ENCODE measurements at places on chromosomes 13 and 19.

DNA sequence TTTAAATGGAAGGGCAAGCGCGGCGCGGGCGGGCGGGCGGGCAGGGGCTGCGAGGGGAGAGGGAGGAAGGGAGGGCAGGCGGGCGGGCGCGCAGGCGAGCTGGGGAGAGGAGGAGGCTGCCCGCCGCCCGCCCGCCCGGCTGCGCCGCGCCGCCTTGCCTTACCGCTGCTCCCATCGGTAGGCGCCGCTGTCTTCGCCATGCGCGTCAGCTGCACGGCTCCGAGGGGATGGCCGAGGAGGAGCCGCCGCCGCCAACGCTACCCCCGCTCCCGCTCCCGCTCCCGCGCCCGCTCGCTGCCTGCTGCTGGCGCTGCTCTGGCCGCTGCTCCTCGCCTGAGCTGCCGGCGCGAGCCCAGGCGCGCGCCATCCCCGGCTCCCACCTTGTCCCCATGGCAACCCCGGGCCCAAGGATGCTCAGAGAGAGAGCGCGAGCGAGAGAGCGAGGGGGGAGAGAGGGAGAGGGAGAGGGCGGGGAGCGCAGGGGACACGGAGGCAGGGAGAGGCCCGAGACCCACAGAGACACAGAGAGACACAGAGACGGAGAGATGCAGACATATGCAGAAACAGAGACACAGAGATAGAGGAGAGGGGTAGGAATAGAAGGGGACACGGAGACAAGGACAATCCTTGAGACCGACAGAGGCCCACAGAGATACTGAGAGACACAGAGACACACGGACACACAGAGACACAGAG is 40.3 kb downstream of the DEDD2 start:
- DNase-seq = peak; percentile 43

DNA sequence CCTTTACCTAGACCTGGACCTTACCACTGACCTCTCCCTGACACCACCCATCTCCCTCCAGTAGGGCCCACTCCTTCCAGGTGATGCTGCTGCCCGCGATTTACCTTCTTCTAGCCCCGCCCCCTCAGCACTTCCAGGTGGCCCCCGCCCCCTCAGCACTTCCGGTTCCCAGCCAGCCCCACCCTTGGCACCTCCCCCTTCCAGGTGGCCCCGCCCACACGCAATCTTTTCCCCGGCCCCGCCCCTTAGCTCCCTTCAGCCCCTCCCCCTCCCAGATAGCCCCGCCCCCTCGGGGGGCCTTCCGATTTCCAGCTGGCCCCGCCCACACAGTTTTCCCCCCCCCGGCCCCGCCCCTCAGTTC is 586 bp downstream of the LIG1 start:
- DNase-seq = peak; percentile 86

GRCh38 chr19:30969591-30969990 is 379.6 kb downstream of the TSHZ3 start:
- no peak for DNase-seq

DNA sequence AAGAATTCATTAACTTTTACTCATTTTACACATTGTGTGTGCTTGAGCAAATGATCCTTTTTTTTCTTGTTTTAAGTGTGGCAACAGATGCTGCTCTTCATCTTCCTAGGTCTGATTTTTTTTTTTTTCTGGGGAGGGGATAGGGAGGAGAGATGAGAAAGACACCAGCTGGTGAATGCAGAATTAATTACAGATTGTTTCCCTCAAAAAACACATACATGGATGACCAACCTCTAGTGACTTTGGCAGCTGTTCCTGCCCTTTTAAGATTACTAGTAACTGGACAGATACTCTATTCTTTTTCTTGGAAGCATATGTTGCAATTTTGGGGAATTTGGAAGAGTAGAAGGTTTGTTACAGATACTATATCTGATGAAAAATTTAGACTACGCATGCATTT is 103.6 kb upstream of the MYO16 start:
- no peak for DNase-seq

GRCh38 chr13:112820318-112820717 is 130.5 kb downstream of the ATP11A start:
- no peak for DNase-seq

DNA sequence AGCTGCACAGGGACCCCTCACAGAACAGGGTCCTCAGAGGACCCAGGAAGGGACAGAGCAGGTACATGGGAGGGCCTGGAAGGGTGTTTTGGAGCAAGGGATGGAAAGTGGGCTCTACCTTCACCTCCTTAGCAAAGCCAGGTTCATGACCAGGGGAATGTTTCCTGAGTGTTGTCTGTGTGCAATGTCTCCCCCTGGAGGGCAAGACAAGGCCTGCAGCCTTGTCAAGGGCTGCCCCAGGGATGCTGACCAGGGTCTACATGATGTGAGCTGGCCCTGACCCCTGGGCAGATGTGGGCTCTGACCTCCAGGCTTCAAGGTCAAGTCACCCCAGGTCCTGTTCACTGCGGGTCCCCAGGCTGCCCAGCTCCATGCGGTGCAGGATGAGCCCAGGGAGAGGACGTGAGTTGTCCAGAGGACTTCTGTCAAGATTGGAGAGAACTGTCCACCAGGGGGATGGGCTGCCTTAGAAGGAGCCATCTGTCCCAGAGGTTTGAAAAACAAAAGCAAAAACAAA is 1.0 kb upstream of the CEACAM1 start:
- DNase-seq = peak; percentile 47

DNA sequence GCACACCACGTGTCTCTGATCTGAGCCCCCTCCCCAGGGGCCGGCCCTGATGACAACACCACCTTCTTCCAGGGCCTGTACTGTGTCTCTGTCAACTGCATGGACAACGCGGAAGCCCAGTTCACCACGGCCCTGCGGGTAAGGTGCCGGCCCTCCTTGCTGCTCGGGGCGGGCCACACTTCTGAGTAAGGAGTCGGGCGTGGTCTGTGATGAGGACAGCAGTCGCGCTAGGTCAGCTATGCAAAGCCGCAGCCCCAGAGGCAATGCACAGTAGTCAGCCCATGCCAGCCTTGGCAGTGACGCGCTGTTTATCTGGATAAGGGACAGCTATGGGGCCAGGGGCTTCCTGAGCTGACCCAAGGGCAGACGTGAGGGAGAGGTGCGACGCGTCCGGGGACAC is 24.6 kb downstream of the MAU2 start:
- DNase-seq = no peak

- DNase-seq = peak; percentile 67
These were observed 1.5 kb upstream of the MYO1F start for GRCh38 chr19:8578642-8579265.

GRCh38 chr19:36023432-36023831 is 9.2 kb downstream of the CLIP3 start:
- DNase-seq = no peak

DNA sequence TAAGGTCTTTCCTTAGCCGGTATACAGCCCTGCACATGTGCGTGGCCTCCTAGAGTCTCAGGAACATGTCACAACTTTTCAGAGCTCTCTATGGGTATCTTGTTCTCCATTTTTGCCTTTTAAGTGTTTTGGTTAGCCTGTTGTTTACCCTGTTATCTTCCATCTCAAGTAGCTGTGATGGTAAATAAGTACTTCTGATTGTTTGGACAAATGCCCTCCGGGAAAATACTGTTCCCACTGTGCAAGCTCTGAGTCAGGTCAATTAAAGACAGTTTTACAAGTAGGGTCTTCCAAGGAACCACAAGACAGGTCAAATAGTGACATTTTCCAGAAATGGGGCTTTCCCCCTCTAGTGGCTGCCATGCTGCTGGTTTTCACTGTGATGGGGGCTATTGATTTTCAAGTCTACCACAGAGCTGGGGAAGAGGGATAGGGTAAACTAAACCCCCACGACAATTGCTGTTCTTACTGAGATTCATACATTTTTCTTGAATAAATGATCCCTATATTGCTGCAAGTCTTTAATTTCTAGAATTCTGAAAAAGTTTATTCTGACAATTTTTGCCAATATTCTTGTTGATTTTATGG is 109.5 kb downstream of the TM9SF2 start:
- DNase-seq = no peak

DNA sequence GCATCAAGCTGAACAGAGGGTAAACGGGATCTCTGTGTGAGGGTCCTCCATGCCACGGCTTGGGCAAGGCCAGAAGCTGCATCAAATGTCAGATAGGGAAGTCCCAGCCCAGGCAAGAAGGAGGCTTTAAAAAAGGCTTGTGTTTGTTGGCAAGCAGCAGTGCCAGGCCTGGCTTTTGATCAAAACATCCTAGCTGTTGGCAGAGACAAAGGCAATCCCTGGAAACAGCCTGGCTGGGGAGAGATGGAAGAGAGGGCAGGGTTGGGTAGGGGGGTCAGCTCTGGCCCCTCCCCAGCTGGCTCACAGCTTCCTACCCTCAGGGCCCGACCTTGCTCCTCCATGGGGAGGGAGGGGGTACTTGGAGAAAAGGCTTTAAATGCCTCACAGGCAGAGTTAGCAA is 61.8 kb upstream of the KCTD15 start:
- no peak for DNase-seq

DNA sequence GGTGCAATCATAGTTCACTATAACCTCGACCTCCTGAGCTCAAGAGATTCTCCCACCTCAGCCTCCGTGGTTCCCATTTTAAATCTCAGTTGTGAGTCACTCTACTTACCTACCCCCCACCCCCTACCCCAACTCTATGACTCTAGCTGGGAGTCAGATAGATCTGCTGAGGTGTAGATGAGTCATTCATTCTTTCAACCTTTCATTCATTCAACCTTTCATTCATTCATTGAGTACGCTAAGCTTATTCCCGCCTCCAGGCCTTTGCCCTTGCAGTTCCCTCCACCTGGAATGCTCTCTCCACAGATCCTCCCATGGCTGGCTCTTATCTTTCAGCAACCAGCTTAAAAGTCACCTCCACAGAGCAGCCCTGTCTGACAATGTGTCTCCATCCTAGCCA is 1.1 kb upstream of the MAST1 start:
- DNase-seq = no peak

DNA sequence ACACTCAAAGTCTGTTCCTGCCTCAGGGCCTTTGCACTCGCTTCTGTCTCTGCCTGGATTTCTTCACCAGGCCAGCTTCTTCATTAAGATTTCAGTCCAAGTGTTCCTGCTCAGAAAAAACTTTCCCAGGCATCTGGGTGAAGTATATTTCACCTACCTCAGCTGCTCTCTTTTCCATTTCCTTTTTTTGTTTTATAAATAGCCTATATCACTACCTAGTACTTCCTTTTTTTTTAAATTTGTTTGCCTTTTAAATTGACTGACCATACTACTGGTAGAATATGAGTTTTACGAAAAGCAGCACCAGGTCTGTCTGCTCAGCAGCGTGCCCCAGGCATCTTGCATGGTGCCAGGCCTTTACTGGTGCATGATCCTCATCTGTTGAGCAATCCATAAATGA is 1064.4 kb downstream of the UQCRFS1 start:
- no peak for DNase-seq

DNA sequence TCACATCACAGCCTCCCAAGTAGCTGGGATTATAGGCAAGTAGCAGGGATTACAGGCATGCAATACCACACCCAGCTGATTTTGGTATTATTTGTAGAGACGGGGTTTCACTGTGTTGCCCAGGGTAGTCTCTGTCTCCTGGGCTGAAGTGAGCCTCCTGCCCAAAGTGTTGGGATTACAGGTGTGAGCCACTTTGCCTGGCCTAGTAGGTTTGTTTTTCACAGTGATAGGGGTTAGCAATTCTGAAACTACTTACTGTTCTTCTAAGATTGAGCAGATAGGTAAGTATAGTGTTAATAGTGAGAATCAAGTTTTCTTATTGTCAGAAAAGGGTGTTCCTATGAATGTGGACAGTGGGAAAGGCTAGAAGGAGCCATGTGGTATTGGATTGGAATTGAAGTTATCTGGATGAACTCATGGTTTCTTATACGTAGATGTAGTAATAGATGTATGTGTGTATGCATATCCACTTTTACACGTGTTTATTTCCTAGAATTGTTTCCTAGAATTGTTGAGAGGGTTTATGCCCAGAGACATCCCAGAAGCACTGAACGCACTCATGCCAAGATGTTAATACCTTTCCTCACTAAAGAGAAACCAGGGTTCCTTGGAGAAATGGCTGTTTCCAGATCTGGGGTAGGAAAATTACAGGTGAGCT is 49.1 kb downstream of the SAE1 start:
- no peak for DNase-seq

DNA sequence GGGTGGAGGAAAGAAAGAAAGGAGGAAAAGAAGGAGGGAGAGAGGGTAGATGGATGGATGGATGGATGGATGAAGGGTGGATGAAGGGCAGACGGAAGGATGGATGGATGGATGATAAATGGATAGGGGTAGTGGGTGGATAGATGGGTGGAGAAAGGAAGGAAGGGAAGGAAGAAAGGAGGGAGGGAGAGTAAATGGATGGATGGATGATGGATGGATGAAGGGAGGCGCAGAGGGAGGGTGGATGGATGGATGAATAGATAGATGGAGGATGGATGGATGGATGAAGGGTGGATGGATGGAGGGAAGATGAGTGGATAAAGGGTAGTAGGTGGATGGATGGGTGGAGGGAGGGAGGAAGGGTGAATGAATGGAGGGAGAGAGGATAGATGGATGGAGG is 41.2 kb downstream of the CPAMD8 start:
- DNase-seq = no peak

GRCh38 chr19:1812426-1813191 is 533 bp upstream of the ATP8B3 start:
- peak; percentile 62 for DNase-seq

GRCh38 chr19:14005349-14006084 is 603 bp downstream of the RFX1 start:
- peak; percentile 94 for DNase-seq

DNA sequence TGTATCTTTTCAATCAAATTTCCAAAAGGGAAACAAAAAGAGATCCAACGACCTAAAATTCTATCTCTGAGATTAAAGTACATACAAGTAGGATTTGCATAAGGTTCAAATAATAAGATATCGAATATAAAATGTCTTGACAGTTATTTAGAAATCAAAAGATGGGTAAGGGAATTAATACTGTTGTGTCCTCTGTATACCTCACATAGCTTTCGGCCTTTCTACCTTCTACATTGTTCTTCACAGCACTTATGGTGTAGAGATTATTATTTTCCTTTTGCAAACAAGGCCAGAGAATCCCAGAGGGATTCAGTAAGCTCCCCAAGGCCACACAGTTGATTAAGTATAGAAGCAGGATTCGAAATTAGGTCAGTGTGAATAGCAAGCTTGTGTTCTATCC is 403.6 kb downstream of the SPRY2 start:
- no peak for DNase-seq

- no peak for DNase-seq
These were observed 57.2 kb downstream of the COG6 start for GRCh38 chr13:39712626-39713025.

DNA sequence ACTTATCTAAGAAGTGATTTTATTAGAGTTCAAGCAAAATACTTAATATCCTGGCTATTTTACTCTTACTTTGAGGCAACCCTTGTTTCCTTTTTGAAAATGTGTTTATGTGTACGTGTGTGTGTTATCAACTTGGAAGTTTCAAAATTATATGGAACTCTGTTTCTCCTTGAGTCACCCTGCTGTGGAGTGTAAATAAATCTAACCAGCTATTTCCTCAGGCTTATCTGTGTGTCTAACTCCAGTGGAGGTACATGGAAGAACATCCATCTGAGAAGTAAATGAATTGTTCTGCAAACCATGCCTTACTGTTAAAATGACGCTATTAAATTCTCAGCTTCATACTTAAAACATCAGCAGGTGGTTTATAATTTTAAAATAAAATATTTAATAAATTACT is 583.4 kb upstream of the SLITRK5 start:
- DNase-seq = no peak

- DNase-seq = no peak
These were observed 872 bp downstream of the PSPN start for GRCh38 chr19:6374711-6375410.

All from stimulated activated CD8-positive, alpha-beta memory T cell treated with anti-CD3 and anti-CD28 coated beads, Interleukin-2, amount 100 ng/mL, for 1 hour (primary cell).